ENCODE measurements at places on chromosomes 12 and 14.

- DNase-seq: no peak
Observed at GRCh38 chr12:102144221-102144620, 24.2 kb downstream of the PARPBP start.

- DNase-seq: no peak
Observed at GRCh38 chr12:85310025-85310424, 30.0 kb downstream of the ALX1 start.

DNA sequence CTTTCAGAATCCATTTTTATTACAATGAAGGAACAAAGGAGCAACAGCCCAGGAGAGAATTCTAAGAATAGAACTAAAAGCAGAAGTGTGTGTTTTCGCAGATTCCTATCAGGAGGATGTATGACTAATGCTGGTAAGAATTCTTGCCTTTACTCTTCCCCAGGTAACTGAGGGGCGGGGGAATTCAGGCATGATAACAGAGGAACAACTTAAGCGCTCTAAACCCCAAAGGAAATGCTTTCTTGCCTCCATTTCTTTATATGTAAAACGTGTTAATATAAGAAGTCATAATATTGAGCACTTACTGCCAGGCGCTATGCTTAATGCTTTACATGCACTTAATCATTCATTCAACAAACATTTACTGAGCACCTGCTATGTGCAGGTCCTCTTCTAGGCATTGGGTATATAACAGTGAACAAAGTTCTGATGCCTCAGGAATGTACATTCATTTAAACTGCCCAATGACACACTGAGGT lies 4.5 kb downstream of the HCAR1 start:
- DNase-seq: peak; percentile 82

DNA sequence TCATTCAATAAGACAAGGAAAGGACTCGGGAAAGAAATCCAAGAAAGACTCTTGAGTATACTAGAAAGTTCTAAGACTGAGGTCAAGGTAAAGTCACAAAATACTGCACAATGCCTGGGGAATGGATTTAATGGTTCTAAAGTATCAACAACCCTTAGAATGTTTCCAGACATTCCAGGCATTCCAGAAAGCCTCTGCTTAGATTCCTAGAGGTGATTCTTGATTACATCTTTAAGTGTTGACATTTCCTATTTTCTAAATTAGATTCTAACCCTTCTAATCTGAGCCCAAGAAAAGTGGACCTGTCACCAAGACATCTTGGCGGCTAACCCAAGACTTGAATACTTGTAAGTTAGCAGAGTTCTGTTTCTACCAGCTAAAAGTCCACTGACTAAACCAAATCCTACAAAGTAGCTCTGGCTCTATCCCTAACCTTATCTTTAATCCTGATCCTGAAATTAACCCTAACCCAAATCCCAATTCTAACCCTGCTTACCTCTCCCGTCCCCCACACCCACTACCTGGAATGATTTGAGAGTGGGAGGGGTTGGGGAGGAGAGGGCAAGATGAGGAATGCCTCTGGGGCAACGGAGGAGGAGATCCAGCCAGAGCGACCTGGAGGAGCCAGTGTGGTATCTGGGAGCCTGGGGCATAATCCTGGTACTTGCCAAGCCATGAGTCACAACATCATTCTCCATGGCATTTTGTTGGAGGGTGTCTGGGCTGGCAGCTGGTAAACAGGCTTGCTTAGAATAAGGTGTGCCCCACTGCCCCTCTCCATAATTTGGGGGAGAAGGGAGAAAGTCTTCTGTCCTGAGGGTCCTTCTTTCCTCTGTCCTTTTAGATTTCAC lies 93.4 kb upstream of the HOXC13 start:
- peak; percentile 54 for DNase-seq

- no peak for DNase-seq
Observed at GRCh38 chr12:126384026-126384564, 1318.9 kb downstream of the AACS start.

GRCh38 chr12:57522887-57523705 lies 472 bp downstream of the MBD6 start:
- no peak for DNase-seq

- peak; percentile 31 for DNase-seq
Observed at GRCh38 chr14:68576496-68577244, 216.2 kb downstream of the ZFP36L1 start.
